SK-N-DZ (cell line): ENCODE measurements at places on chromosomes 3 and 15.

DNA sequence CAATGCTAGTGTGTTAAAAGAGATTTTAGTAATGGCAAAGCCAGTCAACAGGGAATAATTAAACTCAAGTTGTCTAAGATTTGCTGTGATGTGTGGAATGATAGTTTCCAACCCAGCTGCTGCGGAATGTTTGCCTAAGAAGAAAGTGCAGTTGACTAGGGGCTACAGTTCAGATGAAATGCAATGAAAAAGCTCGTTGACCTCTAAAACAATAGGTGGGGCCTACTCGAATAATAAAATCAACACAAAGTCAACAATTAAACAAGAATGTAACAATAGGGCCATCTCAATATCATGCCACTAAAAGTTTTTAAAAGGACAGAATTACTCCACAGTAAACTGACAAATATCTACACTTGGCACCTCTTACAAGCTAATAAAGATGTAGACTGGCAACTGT is 484.2 kb downstream of the MECOM start:
- no peak for DNase-seq

- DNase-seq: no peak
Observed at GRCh38 chr3:123791417-123791816, 92.7 kb downstream of the MYLK start.

- DNase-seq: no peak
Observed at GRCh38 chr3:183534249-183534648, 21.3 kb downstream of the KLHL6 start.

DNA sequence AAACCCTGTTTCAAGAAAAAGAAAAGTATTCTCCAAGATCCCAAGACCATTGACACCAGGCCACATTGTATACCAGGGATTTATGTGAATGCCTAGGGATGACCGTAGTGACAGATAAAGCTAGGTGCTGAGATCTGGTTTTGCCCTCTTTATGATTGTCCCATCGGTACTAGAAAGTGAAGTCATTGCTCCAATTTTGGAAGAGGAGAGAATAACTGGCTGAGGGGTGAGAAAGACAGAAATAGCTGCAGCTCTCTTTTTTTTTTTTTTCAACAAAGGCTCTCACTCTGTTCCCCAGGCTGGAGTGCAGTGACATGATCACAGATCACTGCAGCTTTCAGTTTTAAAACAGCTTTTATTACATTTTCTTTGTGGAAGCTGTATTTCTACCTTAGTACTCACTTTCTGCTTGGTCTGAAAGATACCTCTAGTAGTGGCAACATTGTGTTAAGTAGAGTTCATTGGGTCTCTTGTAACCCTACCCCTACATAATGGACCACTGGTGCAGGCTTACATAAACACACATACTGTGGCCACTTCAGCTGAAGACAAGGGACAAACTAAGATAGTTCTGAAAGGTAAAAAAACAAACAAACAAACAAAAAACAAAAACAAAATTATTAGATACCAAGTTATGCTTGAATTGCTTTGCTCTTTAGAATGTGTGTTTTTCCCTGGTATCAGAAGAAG is 18.0 kb downstream of the ZSCAN29 start:
- no peak for DNase-seq

DNA sequence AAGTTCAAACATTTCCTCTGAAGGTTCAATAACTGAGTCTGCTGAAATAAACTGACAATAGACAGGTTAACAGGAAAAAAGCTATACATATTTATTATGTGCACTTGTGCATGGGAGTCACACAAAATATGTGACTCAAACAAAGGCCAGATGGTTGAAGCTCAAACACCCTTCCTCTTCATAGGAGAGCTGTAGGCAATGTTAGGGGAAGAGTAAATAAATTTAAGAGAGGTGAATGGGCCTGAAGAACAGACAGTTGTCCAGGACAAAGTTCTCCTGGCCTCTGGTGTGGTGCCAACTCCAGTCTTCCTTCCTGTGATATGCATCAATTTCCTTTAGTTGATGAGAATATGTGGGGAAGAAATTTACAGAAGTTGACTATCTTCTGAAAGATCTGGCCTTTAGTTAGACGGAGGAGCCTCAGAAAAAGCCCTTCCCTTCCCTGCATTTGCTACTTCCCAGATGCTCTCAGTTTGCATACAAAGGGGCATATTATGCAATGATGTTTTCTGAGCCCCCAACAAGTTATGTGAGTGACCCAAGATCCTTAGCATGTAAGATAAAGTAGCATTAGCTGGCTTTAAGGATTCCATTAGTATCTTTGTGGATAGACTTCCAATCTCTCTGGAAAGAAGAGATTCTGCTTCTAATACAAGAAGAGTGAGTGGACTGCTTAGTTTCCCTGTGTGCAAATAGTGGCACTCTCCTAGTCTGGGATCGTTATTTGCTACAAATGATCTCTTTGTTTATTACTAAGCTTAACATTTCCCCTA is 96.4 kb upstream of the IGSF10 start:
- no peak for DNase-seq

- DNase-seq: no peak
Observed at GRCh38 chr15:63912061-63912615, 78.4 kb upstream of the HERC1 start.

GRCh38 chr3:65824166-65824565 is 214.6 kb downstream of the MAGI1 start:
- no peak for DNase-seq

DNA sequence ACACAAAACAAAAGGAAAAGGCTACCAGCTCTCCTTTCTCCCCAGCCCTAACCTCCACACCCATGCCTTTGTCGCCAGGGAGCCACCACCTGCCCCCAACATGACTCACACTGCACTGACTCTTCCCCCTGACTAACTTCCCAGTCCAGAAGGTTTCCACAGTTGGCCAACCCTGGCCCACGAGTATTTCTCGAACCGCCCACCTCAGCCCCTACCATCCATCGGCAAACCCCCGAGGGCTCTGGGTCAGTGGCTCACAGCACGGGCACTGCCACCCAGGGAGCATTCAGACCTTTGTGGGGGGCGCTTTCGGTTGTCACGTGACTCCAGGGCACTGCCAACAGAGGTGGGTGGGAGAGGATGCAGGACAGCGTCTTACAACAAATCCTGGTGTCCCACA is 152.3 kb downstream of the LRRC28 start:
- no peak for DNase-seq

DNA sequence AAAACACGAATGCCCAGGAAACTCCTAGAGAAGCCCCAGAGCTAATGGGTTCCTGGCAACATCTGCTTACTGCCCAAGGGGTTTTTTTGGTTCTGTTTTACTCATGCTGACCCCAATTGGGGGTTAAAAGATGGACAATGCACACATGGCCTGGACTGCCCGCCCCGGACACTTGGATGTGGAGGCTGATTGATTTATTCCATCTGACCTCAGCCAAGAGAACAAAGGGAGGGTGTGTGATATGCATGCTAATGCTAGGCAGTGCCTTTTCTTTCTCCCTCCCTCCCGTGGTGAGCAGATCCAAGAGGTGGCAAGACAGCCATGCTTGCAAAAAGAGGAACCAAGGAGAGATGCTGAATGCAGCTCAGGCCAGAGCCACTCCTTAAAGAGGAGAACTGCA is 3.3 kb upstream of the LRTM1 start:
- DNase-seq: no peak

DNA sequence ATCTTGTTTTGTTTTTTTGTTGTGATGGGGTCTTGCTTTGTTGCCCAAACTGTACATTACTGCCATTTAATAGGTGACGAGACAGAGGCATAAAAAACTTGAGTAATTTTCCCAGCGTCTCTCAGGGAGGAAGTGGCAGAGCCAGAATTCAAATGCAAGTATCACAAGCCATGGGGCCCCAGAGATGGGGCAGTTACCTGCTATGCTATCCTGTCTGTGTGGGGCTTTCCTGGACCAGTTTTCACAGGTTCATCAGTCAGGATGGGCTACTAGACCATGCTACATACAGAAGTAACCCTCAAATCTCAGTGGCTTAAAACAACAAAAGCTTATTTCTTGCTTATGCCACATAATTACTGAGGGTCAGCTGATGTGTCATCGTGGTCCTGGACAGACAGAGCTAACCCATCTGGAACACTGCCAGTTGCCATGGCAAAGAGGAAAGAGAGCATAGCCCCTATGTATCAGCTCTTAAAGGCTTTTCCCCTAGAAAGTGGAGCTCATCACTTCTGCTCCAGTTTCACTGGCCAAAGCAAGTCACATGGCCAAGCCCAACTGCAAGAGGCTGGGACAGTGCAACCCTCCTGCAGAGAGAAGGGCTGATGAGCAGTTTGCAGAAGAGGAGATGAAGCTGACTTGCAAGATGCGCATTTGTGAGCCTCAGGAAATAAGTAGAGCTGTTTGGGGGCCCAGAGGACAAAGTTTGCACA is 31.7 kb upstream of the SYNM start:
- no peak for DNase-seq

DNA sequence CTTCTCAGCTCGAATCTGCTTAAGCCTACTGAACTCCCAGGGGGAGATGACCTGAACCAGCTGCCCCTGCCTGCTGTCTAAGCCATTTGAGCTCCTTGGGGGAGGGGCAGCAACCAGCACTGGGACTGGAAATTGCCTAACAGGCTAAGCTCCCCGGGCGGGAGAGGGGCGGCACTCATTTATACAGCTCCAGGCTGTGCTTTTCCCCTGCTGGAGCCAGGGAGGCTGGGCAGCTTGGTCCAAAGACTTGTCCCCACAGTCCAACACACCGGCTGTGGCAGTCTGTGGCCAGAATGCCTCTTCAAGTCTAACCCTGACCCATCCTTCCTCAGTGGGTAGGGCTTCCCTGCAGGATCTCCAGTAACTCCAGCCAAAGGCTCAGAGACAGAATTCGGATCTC is 1241.5 kb downstream of the ROBO2 start:
- no peak for DNase-seq

DNA sequence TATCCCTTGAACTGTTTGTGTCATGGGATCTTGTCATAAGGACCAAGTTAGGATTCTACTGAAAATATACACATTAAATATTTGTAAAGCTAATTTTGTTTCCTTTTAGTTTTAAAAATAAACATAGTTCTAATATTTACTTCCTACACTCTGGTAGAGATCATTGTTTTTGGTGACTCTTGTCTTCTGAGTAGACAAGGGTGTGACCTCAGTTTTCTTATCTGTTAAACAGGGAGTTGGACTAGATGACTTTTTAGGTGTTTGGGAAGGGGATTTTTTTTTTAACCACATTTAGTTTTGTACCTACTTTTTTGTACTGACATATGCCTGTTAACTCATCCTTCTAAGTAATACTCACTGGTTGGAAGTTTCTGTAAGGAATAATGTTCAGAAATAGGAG is 30.8 kb downstream of the PLS1 start:
- DNase-seq: no peak

DNA sequence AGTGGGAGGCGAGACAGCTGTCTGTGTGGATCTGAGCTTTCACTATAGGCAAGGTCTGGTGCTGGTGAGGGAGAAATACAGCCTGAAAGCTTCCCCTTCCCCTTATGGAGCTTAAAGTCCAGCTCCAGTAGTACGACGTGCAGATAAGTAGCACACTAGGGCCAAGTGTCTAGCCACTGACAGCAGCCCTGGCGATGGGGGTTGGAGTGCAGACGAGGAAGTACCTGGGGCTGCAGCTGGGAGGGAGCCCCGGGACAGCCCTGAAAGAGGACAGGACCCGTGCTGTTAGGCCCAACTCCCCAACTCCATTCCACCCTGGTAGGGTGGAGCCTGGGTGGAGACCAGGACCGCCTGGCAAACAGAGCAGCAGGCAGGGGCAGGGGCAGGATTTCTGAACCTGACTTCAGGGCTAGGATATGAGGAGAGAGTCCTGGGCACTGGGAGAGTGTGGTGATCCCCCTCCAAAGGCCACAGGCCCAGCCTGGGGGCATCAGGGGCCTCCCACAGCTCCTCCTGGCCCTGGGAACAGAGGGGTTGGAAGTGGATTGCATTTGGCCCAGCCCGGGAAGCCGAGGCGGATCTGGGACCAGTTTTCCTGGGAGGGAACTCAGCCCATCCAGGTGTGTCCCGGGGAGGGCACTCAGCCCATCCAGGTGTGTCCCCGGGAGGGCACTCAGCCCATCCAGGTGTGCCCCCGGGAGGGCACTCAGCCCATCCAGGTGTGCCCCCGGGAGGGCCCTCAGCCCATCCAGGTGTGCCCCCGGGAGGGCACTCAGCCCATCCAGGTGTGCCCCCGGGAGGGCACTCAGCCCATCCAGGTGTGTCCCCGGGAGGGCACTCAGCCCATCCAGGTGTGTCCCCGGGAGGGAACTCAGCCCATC is 42.8 kb downstream of the BDH1 start:
- no peak for DNase-seq

DNA sequence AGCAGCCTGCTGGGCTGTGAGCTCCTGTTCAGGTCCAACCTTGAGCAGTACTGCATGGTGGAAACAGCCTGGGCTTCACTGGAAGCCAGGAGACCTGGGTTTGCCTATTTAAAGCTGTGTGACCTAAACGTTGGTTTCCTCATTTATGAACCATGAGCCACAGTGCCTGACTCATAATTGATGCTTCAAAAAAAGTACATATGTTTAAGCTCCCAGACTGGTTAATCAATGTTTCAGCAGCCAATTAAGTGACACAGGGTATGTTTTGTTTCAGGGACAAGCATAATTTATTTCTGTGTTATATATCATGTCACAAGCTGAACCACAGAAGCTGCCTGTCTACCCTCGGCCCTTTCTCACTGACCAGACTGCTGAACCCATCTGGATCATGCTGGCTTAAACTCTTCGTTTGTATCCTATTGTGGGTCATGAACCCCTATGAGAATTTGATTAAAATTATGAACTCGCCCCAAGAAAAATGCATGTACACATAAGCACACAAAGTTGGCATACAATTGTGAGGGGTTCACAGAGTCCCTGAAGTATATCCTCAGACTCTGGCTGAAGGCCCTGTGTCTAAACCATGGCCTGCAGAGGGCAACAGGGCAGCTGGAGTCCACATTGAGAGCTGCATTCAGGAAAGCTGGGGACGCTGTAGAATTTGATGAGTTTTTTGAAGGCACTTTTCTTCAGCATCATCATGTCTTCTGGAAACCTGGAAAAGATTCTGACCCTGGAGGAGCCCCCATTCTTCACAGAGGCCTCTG is 23.7 kb downstream of the HDC start:
- DNase-seq: peak; percentile 16

GRCh38 chr3:1501406-1502115 is 408.7 kb downstream of the CNTN6 start:
- DNase-seq: no peak

- DNase-seq: no peak
Observed at GRCh38 chr3:195255176-195255500, 15.8 kb downstream of the XXYLT1 start.

GRCh38 chr3:112681822-112682325 is 40.9 kb upstream of the CCDC80 start:
- DNase-seq: no peak

DNA sequence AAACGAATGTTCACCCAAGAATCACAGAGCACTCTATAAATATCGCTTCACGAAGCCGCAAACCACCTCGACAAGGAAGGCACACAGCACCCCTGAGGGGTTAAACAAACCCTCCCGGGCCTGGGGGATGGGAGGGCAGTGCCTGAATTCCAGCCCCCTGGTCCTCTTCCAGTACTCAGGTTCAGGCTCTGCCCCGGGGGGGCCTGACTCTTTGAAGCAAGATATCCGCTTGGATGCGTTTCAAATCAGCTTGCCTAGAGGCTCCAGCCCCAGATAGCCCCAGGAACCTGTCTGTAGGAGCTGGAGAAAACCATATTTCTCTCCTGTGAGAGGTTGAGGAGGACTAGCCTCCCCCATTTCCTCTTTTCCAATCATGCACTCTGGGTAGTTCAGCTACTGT is 194.7 kb downstream of the WNT5A start:
- DNase-seq: no peak

GRCh38 chr3:171791692-171792076 is 18.6 kb downstream of the PLD1 start:
- no peak for DNase-seq
